ENCODE measurements at places on chromosomes 2 and 18. TPM values are rescaled to one million over a fixed set of nuclear protein-coding genes. Genes with fewer than 3 reads are reported as not detected.

The ERICH2 gene
- total RNA-seq: 0.60 TPM

The RABL2A gene
- total RNA-seq: 2.6 TPM

The MATN3 gene
- total RNA-seq: 1.2 TPM

The SERPINB11 gene
- total RNA-seq: 0.35 TPM

The WDR35 gene
- 5.9 TPM for total RNA-seq

The MARCHF4 gene
- total RNA-seq: 0.42 TPM

The PPP4R1 gene
- 101 TPM for total RNA-seq

The CREB1 gene
- total RNA-seq: 21.6 TPM

The TYMS gene
- total RNA-seq: 36.3 TPM

The SCYGR6 gene
- total RNA-seq: not detected

The CRYBA2 gene
- total RNA-seq: not detected

The IL1RL1 gene
- total RNA-seq: 0.56 TPM

The RPE gene
- 54.1 TPM for total RNA-seq

The IL1A gene
- 37.0 TPM for total RNA-seq

The TOGARAM2 gene
- total RNA-seq: not detected

The ATG16L1 gene
- total RNA-seq: 23.7 TPM

The CACNB4 gene
- 0.33 TPM for total RNA-seq

The DSG4 gene
- 0.05 TPM for total RNA-seq

The DSG1 gene
- total RNA-seq: 48.9 TPM

The GCKR gene
- not detected for total RNA-seq

The SMYD1 gene
- not detected for total RNA-seq

The GPR39 gene
- total RNA-seq: 10.9 TPM

The MYO3B gene
- 3.3 TPM for total RNA-seq

The CDH7 gene
- not detected for total RNA-seq

The OSBPL6 gene
- total RNA-seq: 1.6 TPM

The HOXD4 gene
- not detected for total RNA-seq

The ZNF804A gene
- total RNA-seq: 0.05 TPM

The ANKRD62 gene
- not detected for total RNA-seq

The ANKRD30BL gene
- not detected for total RNA-seq

The KIF5C gene
- total RNA-seq: not detected

The MEP1B gene
- total RNA-seq: not detected

The CMPK2 gene
- total RNA-seq: not detected

The DYNAP gene
- total RNA-seq: not detected

The COL4A4 gene
- total RNA-seq: 0.05 TPM

The TSPYL6 gene
- not detected for total RNA-seq

The LONRF2 gene
- not detected for total RNA-seq

The CPS1 gene
- 10.8 TPM for total RNA-seq

The NEU2 gene
- not detected for total RNA-seq

The RGPD4 gene
- not detected for total RNA-seq

The KIF1A gene
- total RNA-seq: not detected

The OXER1 gene
- not detected for total RNA-seq

The TMEM214 gene
- 22.2 TPM for total RNA-seq

Data from airway epithelial cell (primary cell).